NCI-H524 treated with DMSO at 0.1 percent for 48 hours (cell line): ENCODE measurements at places on chromosomes 4 and X.

GRCh38 chr4:109113521-109113920 is 188.9 kb downstream of the COL25A1 start:
- no peak for DNase-seq

DNA sequence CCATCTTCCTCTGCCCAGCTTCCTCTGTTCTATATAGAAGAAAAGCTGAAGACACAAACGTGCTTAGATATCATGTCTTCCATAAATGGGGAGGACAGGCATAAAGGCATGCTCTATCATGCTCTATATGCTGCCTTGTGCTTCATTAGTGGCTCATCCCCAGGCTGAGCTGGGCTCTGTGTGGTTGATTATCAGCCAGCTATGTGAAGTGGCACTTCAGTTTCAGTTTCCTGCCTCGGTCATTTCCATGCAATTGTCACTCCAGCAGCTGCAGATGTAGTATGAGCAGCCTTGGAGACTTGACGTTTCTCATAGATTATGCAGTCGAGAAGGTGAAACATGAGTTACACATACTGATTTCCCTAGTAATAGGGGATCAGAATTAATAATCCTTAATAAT is 106.2 kb downstream of the SYTL5 start:
- peak; percentile 20 for DNase-seq

GRCh38 chr4:78863254-78863869 is 75.9 kb downstream of the PAQR3 start:
- no peak for DNase-seq

DNA sequence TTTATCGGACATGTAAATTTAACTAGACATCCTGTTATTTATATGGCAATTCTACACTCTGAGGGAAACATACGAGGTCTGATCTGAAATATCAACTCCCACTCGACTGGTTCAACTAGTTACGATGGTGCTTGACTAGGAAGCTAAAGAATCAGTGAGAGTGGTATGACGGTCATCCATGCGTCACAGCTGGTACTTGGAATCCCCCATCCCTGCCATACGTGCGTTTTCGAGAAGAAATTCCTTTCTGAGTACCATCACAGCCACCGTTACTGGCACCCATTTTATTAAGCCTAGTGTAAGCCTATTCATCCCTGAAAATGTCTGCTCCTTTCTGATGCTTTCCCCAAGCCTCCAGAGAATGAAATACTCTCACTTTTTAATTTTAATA is 695 bp upstream of the PIGA start:
- DNase-seq = peak; percentile 11

DNA sequence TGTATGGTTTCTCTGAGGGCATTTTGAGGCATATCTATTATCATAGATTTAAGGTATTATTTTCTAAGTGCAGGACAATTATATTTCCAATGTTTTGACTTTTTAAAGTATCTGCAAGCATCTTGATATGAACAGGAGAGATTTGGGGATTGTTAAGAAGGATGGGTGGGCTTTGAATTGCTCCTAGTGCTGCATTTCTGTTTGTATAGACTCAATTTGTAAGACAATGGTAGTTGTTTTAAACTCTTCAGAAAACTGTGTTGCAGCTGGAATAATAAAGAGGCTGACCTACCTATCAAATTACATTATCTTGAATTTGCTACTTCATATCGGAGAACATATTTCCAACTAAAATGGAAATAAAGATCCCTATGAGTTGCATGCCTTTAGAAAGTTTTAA is 570.3 kb downstream of the ADGRL3 start:
- DNase-seq = no peak

DNA sequence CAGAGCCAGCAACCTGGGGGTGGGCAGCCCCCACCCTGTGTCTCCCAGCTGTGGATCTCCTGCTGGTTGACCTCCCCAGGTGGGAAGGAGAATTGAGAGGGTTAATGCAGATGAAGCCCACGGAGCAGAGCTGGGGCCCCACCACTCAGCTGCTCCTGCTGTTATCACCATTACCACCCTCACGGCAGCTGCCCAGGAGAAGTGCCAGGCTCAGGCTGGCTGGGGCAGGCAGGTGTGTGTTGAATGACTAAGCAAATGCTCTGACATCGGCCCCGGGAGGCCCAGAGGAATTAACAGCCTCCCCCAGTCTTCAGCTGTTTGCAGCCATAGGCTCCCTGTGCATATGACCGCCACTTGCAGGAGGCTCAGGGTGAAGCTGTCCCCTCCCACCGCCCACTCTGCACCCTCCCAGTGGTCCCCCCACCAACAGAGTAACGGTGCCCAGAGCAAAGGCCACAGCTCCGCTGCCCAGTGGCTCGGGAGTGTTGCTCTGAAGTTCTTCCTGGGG is 133.8 kb downstream of the CPZ start:
- no peak for DNase-seq

- DNase-seq = no peak
Observed at GRCh38 chr4:185859111-185859510, 47.1 kb upstream of the SORBS2 start.

- no peak for DNase-seq
Observed at GRCh38 chrX:120408168-120408567, 46.3 kb downstream of the ATP1B4 start.

- no peak for DNase-seq
Observed at GRCh38 chr4:1216869-1217294, 32.0 kb downstream of the CTBP1 start.

DNA sequence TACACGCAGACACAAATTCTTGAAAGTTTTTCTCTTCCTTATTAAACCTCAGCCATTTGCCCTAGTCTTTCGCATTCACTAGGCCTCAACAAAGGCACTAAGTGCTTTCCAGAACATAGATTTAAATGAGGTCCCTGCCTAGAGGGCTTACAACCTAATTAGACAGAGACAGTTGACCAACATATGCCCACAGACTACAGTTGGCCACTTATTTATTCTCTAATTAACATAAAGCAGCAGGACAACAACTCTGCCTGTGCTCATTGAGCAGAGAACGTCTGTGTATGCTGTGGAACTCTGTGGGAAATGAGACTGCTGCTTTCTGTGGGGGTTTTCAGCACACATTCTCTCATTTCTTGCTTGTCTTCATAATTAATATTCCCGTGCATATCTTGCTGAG is 303.0 kb upstream of the TACR3 start:
- peak; percentile 8 for DNase-seq

GRCh38 chr4:162475246-162475645 is 311.4 kb upstream of the FSTL5 start:
- no peak for DNase-seq

DNA sequence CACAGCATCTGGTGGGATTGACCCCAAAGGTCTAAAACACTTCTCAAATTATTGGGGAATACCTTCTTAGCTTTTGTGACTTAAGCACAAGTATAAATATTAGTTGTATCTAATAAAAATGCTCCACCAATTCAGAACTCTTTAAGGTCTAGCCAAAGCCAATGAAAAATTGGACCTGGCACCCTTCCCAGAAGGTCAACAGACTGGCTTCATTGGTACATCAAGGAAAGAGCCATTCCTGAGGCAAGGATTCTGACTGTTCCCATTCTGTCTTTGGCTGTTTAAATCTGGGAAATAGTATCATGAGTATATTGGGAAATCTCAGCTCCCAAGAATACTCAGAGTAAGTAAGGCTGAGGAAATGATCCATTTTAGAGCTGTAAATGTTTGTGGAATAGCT is 153.0 kb upstream of the TRPC5 start:
- DNase-seq = no peak

GRCh38 chrX:36214924-36215323 is 295.4 kb downstream of the CFAP47 start:
- DNase-seq = no peak

GRCh38 chrX:15170927-15171326 is 99.0 kb downstream of the ASB9 start:
- no peak for DNase-seq

DNA sequence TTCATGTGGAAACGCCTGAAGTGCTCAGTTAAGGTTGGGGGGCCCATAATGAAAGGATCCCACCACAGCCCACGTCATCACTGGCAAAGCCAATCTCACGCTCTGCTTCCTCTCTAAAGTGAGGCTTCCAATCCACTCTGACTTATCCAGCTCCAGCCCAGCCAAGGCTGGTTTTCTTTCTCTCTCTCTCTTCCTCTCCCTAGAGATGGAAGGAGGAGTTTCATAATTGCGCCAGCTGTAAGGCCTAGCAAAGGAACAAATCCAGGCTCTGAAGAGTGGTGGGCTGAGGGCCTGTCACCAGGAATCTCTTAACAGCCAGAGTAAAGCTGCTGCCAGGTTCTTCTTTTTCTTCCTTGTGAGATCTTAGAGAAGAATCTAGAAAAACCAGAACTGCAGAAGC is 20.7 kb upstream of the BCLAF3 start:
- DNase-seq = no peak

DNA sequence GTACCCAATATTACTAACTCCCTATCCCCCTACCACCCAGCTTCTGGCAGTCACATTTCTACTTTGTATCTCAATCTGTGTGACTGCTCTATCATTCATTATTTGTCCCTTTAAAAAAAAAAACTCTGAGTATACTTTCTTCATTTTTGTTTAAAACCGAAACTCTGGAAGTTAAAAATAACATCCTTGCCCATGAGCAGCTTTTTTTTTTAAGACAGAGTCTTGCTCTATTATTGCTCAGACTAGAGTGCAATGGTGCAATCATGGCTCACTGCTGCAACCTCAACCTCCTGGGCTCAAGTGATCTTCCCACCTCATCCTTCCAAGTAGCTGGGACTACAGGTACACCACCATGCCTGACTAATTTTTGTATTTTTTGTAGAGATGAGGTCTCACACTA is 15.8 kb downstream of the UBE2K start:
- no peak for DNase-seq

GRCh38 chr4:139606579-139607501 is 50.8 kb upstream of the SETD7 start:
- DNase-seq = no peak

- DNase-seq = no peak
Observed at GRCh38 chr4:172134521-172134920, 321.3 kb downstream of the GALNTL6 start.

DNA sequence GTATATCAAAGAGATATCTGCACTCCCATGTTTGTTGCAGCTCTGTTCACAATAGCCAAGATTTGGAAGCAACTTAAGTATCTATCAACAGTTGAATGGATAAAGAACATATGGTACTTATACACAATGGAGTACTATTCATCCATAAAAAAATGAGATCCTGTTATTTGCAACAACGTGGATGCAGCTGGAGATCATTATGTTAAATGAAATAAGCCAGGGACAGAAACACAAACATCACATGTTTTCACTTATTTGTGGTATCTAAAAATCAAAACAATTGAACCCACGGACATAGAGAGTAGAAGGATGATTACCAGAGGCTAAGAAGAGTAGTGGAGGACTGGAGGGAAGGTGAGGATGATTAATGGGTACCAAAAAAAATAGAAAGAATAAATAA is 14.2 kb downstream of the IQCM start:
- DNase-seq = no peak
